ENCODE measurements at places on chromosomes 12 and 14.

DNA sequence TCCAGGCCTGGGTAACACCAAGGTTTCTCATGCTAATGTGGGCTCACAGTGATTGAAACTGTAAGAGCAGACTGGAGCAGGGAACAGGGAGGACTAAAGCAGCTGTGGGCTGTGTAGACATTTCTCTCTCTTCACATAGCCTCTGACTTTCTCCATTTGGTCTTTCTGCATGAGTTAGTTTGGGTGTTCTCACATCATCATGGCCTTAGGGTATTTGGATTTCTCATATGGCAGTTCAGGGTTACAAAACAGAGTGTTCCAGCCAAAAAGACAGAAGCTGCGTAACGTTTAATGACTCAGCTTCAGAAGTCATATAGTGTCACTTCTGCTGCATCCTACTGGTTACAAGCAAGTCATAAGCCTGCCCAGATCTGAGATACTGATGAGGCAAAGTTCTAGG, 52.0 kb upstream of the OSBPL8 start:
- no peak for DNase-seq

GRCh38 chr14:81256289-81256960, 35.7 kb upstream of the GTF2A1 start:
- no peak for DNase-seq

- no peak for DNase-seq
Observed at GRCh38 chr14:26845151-26845818, 247.5 kb upstream of the NOVA1 start.

DNA sequence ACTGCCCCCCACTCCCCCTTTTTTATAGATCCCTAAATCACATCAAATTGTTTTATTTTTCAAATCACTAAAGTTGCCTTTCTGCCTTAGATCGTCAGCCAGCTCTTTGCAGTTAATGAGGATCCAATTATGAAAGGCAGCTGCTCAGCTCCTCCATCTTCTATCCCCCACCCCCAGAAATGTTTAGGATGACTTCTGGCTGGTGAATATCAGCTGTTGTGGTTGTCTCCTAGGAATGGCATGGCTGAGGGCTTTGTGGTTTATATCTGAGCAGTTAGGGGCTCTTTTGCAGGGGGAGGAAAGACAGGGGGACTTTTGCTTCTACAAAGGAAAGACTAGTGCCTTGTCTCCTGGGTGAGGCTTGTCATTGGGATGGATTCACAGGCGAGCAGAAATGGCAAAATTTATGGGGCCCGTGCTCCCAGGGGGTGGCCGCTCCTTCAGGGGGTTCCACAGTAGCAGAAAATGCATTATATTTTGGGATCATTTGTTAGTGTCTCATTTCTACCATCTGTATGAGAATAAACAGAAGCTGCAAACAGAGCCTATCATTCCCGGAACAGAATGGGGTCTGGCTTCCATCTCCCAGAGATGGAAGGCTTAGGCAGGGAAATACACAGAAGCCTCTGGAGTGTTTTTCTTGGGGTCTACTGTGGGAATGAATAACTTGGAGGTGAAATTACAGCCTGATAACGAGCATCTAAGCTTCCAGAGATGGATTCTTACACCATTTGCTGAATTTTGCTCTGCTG, 6.5 kb downstream of the JDP2 start:
- no peak for DNase-seq

DNA sequence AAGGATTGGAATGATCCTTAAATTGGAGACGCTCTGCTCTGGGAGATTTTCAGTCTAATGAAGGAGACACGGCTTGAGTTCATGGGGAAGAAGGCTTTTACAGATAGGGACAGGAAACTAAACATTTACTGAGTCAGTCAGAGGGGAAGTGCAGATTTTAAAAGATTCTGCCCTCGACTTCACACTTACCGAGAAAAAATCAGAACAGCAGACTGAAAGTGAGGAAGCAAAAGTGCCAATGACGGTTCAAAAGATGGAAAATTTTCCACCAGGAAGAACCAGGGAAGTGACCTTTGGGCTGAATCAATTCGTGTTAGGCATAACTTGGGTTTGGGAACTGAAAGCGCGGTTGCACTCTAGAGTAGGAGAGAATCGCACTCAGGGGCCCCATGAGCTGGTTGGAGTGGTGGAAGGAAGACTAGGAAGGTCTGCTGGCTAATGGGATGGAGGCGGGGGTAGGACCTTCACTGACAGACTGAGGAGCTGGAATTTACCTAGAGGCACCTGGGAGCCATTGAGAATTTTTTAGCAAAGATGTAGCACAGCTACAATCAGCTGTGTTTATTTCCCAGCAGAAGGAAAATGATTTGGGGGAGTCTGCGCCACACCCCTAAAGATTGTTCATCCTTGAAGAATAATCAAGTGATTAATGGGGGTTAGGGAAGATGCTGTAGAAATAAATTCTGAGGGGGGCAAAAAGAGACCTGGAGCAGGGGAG, 1.2 kb downstream of the KCNK13 start:
- no peak for DNase-seq

DNA sequence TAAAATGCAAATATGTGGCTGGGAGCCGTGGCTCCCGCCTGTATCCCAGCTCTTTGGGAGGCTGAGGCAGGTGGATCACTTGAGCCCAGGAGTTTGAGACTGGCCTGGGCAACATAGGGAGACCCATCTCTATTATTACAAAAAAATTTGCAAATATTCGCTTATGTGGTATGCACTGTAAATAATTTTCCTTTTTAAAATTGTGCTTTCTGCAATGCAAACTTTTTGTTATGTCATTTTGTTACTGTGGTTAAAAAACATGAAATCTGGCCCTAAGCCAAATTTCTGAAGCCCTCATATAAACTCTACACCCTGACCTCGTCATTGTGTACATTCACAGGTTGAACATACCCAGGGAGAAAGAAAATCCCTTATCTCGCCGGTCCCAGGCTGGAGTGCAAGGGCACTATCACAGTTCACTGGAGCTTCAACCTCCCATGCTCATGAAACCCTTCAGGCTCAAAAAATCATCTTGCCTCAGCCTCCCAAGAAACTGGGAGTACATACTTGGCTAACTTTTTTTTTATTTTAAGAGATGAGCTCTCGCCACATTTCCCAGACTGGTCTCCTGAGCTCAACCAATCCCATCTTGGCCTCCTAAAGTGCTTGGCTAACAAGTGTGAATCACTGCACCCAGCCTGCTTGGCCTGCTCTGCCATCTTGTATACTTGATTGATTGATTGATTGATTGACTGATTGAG, 24.7 kb downstream of the TRAPPC6B start:
- DNase-seq: no peak

DNA sequence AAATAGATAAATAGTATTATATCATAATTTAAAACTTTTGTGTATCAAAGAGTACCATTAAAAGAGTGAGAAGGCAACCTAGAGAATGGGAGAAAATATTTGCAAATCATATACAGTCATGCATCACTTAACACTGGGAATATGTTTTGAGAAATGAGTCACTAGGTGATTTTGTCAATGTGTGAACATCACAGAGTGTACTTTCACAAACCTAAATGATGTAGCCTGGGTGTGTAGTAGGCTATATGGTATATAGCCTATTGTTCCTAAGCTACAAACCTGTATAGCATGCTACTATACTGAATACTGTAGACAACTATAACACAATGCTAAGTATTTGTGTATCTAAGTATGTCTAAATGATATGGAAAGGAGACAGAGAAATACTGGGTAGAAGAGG, 48.0 kb upstream of the ARID2 start:
- no peak for DNase-seq
